ENCODE measurements at places on chromosomes 11 and 22.

DNA sequence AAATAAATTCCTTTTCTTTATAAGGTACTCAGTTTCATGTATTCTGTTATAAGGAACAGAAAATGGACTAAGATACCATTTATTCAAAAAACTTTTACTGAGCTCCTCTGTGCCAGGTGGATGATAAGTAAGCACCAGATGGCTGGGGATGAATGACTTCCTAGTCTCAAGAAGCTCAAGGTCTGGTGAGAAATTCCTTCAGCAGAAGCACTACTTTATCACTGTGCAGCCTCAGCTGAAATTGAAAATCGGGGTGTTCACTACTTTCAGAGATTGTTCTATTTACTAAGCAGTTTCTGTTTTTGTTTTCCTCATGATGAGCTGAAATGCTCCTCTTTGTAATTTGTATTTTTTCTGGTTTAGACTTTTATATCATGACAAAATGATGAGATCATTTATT is 7.8 kb downstream of the LDHAL6A start:
- DNase-seq: no peak

- no peak for DNase-seq
Measured at GRCh38 chr11:117177534-117178209, 871 bp upstream of the SIDT2 start.

GRCh38 chr11:65900125-65900898 is at the start of gene FOSL1:
TSS of gene FOSL1 (minus strand) at chr11:65900388. CDS start at chr11:65900339, 49 bp downstream.
- peak; percentile 55 for DNase-seq

GRCh38 chr11:131614631-131615030 is 244.2 kb downstream of the NTM start:
- no peak for DNase-seq
